ENCODE measurements at places on chromosomes 1 and 21. TPM values are rescaled to one million over a fixed set of nuclear protein-coding genes. Genes with fewer than 3 reads are reported as not detected.
A peak's percentile ranks its signal among the peaks of the same experiment; 100 is the strongest.

Gene SYPL2
- not detected for total RNA-seq

- no peak for DNase-seq
These were observed 43.1 kb downstream of the TP53BP2 start for GRCh38 chr1:223802602-223803001.

- DNase-seq = no peak
These were observed 23.5 kb downstream of the UBE2T start for GRCh38 chr1:202317941-202318925.

GRCh38 chr1:178102218-178102617 is 8.3 kb downstream of the RASAL2 start:
- DNase-seq = no peak

DNA sequence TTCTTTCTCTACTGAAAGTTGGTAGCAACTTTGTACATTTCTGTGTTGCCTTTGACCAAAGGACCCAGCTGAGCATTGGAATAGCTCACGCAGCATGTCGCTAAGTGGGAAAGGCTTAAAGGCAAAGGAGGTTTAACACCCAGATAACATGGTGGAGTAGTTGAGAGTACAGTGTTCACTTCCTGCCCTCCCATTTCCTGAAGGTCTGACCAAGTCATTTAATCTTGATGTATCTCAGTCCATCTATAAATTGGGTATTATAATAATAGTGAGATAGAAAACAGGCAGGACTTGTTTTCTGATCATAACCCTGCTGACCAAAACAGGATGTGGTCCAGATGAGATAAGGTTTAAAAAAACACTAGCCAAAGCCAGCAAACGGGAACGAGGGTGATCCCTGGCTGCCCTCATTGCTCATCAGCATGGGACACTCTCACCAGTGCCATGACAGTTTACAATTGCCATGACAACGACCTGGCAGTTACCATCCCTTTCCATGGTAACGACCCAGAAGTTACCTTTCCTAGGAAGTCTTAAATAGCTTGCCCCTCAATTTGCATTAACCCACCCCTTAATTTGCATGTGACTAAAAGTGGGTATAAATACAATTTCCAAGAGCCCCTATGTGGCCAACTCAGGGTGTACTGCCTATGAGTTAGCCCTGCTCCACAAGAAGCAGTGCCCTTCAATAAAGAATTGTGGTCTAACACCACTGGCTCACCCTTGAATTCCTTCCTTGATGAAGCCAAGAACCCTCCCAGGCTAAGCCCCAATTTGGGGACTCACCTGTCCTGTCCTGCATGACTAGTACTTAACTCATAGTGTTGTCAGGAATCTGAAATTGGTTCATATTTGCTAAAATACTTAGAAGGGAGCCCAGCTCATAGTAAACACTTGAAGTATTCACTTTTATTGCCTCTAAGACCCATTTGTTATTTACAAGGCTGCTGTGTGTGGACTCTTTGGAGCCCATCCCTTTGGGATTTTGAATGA is 28.4 kb upstream of the FHAD1 start:
- DNase-seq = peak; percentile 83

Gene CAPN8
- total RNA-seq = 0.14 TPM

DNA sequence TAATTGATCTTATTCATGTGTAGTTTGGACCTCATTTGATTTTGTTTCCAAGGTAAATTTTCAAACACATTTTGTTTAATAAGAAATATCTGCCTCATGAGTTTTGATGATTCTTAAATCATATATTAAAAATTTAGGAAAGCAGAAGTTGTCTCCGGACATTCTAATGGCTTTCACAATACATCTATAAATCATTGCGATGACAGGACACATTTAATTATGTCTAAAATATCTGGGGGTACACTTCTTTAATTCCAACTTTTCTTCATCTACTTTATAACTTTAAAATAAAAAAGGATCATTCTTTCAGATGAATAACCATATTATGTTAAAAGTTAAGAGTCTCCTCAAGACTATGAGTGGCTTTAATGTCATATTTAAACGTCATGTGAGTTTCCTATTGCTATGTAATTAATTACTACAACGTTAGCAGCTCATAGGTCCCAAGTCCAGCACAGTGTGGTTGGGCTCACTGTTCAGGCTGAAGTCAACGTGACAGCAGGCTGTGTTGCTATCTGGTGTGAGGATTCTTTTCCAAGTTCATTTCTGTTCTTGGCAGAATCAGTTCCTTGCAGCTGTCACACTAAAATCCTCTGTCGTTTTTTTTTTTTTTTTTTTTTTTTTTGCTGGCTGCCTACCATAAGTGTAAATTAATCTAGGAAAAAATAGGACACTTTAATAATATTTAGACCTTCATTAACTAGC is 893.5 kb downstream of the LTN1 start:
- no peak for DNase-seq

GRCh38 chr1:57238233-57238781 is 185.6 kb downstream of the DAB1 start:
- DNase-seq = no peak

GRCh38 chr1:59331686-59332620 is 35.1 kb downstream of the FGGY start:
- no peak for DNase-seq

DNA sequence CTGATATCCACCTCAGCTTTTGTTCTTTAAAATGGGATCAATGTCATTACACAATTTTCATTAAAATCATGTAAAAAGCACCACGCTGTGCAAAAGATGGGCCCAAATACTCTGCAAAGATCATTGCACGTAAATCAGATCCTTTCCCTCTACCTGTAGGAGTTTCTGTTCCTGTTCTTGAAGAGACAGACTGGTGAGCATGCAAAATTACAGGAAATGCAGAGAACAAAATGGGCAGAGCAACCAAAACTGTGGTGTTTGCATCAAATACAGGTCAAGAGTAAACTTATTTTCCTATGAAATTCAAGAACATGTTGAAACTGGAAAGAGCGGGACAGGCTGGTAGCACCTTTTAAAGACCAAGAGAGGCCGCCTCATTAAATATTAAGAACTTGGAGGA is 294.9 kb upstream of the ADGRL2 start:
- no peak for DNase-seq

DNA sequence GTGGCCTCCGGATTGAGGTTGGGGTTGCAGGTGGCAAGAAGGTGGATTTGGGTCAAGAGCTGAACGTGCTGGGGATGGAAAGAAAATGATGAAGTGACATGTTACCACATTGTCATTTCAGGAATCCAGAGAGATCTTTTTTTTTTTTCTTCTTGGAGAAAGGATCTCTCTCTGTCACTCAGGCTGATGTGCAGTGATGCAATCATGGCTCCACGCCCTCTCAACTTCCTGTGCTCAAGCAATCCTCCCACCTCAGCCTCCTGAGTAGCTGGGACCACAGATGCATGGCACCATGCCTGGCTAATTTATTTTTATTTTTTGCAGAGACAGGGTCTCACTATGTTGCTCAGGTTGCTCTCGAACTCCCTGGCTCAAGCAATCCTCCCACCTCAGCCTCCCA is 80.6 kb downstream of the GON4L start:
- no peak for DNase-seq

DNA sequence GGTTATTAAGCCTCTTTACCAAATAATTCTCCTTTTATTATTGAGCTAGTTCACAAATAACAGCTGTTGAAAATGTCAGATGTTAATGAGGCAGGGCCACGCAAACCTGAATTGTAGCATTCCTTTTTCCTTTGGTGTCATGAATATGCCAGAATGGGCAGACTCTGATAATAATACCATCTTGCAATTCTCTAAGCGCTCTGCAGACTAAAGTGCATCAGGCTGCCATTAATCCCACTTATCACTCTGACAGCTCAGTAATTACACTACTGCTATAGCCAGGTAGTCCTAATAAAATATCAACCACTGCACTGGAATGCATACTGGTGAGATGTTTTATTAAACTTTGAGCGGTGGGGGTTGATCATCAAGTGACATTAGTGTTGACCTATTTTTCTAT is 177.7 kb downstream of the DPYD start:
- DNase-seq = no peak

DNA sequence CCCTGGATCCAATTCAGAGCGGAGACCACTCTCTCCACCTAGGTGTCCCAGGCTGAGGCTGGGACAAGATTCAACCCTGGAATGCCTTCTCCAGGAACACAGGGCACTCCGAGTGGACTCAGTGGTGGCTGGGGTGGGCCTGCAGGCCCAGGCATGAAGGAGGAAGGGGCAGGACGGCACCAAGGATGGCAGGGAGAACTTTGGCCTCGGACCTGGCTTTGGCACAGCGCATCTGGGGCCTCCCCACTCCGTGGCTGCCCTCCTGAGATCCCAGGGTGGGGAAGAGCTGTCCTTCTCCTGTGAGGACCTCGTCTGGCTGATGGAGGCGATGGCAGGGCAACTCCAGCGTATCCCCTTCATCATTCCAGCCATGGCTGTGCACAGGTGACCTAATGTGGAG is 35.6 kb downstream of the DHCR24 start:
- no peak for DNase-seq

Gene LMOD1
- not detected for total RNA-seq

Gene C1orf105
- total RNA-seq = not detected

- no peak for DNase-seq
These were observed 464.7 kb downstream of the ADGRL2 start for GRCh38 chr1:82265436-82265835.

Gene PLA2G5
- not detected for total RNA-seq

DNA sequence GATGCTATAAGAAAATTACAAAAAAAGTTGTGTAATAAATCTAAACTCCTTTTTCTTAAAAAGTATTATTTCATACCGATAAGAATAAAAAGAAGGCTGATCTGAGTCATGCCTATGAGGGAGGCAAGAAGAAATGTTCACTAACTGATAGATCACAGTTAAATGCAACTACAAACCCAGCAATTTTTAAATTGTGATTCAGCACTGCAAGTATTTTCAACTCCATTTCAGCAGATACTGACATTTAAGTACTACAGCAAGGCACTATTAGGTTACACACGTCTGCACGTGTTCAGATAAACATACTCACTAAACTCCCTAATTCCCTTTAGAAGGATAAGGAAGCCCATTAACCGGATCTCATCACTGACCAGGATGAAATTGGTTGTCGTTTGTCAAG is 213.3 kb upstream of the ZRANB2 start:
- no peak for DNase-seq

- DNase-seq = no peak
These were observed 81.2 kb downstream of the ADCY10 start for GRCh38 chr1:167832693-167833092.

DNA sequence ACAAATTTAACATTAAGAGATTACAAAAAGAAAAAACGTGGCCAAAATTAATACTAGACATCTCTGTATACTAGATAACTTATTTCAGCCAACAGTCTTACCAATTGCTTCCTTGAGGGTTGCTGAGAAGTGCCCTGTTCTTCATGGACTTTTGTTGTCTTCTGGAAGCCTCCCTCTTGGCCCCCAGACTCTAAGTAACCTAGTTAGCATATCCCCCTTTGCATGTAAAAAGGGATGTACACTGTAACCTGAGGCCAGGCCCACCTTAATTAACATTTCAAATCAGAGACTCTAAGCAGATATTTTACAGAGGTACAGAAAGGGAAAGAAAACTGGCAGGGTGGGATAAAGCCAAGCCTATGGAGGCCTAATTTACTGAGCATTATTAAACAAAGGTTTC is 1047.3 kb downstream of the ADGRL2 start:
- DNase-seq = no peak

DNA sequence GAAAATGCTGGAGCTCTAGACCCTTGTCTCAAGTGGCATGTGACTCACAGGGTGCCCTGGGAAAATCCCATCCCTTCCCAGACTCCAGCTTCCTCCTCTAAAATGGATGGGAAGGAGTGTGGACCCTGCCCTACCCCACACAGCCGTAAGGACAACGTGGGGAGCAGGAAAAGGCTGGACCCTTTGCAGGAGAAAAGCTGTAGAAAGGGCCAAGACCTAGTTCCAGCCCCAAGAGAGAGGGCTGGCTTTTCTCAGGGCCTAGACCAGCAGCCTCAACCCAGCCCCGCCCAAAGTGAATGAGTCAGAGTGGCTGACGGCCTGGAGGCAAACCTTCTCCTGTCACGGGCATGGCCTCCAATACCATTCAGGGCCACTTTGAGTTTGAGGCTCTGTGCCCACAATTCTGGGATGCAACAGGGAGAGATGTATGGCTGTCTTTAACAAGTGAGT is 1.1 kb downstream of the LAMB3 start:
- peak; percentile 79 for DNase-seq

Data from Caki2 (cell line).